ENCODE measurements at places on chromosomes 3 and 15.

DNA sequence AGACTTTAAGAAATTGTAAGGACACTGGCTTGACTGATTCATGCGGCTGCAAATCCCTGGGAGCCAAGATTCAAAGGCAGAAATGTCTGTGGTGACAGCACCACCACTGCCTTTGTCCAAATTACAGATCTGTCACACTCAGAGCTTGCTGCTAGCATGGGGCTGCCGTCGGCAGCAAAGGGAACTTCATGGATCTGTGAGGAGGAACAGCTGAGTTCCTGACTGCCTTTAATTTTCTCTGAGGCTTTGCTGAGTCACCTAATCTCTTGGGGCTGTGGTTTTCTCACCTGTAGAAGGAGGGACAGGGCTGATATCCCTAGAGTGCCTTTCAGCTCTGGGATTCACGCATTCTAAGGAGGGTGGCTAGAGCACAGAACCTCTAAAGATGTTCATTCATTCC is 4.1 kb upstream of the PAK6 start:
- DNase-seq: no peak

DNA sequence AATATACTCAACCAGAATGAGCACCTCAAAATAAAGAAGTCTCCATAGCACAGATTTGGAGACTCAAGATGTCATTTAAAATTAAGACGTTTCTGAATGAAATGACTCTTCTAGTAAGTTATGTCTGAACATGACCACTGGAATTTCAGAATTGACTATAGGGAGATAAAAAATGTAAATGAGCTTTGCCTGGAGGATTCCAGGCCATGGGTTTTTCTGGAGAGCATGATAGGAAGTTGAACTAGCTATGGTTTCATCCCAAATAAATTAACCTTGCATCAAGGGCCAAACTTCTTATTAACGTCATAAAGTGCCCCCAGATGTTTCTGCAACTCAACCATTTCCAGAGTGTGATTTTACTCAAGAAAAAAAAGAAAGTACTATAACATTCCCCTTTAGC is 222.6 kb upstream of the NR2F2 start:
- DNase-seq: no peak

DNA sequence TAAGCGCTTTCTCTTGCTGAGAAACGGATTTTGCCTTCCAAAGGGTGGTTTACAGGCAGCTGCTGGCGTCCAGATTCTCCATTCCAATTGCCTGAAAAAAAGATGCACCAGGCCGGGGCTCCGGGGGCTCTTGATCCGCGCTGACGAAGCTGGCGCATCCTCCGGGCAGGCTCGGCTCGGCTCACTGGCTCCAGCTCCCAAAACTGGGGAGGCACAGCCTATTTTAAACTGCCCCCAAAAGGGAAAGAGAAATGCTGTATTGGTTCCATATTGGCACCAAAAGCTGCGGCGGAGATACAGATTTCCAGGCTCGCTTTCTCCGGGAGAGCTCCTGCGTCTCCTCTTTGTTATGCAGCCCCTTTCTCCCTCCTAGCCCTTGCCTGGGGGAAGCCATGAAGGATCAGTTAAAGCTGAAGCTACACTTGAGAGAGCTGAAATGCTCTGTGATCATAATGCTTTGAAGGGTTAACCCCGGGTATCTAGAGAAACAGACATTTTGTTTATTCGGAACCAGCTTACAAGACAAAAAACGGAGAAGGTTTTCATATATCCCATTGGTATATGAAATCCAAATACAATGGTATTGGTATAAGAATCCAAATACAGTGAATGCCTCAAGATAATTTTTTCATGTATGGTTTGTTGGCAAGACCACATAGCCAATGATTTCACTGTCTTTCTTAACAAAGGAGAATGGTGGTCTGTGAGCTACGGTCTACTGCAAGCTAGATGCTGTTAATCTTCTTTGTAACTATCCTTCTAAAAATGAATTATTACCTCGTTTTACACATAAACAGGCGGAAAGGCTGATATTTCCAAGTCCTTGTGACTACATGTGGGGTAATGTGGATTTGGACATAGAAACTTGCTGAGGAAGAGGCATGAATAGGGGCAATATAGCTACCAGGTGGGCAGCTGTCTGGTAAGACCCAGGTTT is 693 bp downstream of the CD200 start:
- DNase-seq: no peak

DNA sequence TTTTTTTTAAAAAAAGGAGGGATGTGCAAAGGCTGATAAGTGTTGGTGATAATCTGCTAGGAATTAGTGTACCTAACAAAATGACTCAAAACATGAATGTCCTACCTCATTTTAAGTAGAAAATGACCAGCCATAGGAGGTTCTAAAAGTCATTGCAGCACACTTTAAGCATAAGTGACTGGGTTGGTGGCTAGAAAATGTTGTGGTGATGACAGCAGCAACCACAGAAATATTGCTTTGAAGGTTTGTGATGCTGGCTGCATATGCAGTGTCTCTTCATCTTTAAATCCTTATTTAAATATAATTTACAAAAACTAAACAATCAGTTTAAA is 55.2 kb downstream of the CMSS1 start:
- no peak for DNase-seq

DNA sequence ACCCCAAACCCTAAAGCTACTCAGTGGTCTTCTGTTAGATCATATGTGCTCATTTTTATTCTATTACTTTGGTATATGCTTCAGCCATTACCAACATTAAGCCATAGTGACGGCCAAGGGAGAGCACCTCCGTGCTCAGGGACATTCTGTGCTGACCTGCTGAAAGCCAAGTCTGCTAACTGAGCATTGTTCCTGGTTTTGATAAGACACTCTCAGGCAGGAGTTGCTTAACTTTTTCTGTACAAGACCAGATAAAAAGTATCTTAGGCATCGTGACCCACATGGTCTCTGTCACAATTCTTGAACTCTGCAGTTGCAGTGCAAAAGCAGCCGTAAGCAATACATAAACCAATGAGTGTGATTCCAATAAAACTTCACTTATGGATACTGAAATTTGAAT is 100.6 kb downstream of the KLHL25 start:
- DNase-seq: no peak

DNA sequence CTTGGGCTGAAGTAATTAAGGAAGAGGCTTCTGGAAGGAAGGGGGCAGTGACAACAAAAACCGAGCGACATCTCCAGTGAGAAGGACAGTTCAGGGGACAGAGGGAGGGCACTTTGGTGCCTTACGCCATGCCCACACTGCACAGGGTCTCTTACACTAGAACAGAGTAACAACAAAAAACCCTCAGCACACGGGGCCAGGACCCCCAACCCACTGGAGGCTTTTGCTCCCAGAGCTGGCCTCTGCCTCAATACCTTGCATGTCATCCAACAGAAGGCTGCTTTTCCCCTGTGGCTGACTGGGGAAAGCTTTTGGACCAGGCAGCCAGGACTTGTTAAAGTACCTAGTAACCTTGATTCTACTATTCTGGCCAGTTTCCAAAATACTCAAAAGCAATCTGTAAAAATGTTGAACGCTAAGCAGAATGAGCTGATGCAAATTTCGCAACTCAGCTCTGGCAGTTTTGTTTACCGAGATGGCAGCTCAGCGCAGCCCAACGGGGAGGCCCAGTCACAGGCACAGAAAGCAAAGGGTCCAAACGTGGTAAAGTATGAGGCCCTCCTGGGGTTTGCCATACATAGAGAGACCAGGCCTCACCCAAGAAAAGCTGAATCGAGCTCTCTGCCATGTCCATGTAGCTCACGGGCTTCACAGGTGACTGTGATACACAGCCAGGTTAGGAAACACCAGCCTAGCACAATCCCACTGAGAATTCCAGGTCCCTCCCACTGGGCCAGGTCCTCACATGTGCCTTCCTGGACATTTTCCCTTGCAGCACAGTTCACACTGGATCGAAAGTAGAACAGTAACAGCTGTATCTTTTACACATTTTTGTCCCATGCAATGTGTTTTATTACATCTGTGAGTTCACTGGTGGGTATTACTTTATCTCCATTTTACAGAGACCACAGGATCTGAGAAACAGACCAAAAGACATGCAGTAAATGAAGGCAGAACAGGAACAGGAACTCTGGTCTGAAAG is 6.0 kb downstream of the CHCHD4 start:
- DNase-seq: no peak

DNA sequence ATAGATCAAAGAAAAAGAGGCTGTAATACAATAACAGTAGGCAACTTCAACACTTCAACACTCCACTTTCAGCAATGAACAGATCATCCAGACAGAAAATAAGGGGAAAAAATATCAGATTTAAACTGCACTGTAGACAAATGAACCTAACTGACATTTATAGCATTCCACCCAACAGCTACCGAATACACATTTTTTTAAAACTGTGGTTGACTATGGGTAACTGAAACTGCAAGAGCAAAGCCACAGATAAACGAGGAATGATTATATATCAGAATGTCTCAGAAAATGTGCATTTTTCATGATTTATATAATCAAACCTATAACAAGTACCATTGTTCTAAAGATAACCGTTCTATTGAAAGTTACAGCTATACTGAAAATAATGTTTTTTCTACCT is 514.9 kb upstream of the DPPA4 start:
- no peak for DNase-seq

DNA sequence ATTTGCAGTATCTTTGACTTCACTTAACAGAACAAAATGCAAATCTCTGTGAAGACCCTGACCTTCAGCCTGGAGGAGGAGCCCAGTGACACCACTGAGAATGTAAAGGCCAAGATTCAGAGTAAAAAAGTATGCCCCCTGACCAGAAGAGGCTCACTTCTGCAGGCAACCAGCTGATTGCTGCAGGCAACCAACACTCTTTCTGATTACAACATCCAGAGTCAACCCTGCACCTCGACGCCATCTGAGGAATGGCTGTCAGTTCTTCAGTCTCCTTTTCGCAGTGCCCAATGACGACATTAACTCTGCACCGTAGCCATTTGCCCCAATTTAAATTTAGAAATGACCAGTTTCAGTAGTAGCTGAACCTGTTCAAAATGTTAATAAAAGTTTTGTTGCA is 14.9 kb downstream of the ATP13A3 start:
- no peak for DNase-seq

GRCh38 chr15:43190178-43190577 is 5.0 kb downstream of the CCNDBP1 start:
- no peak for DNase-seq

DNA sequence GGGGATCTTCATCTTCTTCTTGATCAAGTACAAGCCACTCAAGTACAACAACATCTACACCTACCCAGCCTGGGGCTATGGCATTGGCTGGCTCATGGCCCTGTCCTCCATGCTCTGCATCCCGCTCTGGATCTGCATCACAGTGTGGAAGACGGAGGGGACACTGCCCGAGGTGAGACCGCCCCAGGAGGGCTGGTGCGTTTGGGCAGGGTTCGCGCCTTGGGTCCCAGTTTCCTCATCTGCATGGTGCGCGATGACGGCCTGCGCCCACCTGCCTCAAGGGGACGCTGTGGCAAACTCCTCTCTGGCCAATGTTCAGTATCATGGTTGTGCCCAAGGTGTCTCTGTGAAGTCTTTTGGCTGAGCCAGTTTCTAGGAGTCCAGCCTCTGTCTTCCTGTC is 57.5 kb upstream of the SLC6A1 start:
- no peak for DNase-seq

DNA sequence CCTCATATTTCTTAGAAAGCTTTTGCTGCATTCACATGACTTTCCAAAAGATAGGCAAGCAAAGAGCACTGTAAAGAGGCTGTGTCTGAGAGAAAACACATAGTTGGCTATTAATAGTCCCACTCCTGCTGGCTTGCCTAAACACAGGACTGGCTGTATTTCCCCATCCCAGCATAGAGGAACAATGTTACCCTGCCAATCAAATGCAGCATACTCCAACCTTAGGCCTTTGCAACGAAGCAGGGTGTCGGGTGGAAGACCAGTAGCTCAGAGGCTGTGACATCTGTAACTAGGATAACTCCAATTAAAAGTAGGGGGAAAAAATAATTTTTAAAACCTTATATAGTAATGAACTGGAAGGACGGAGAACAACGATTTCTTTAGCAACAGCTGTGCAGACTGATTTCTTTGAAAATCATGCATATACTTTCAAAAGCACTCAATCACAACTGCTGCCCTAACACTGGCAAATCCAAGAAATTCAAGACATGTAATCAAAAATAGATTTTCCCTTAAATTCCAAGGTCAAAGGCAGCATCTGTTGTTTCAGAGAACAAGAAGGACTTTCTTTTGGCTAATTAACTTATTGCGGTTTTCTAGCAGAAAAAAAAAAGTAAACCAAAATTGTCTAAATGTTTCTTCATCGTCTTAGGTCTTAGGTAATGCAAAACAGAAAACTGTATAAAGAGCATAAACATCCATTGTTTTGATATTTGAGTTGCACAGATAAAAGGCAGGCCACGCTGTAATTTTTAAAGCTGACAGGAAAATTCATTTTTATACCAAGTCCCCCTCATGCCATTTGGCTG is 139.3 kb downstream of the TNIK start:
- no peak for DNase-seq

- no peak for DNase-seq
These were observed 117.8 kb upstream of the PRICKLE2 start for GRCh38 chr3:64342940-64343688.

DNA sequence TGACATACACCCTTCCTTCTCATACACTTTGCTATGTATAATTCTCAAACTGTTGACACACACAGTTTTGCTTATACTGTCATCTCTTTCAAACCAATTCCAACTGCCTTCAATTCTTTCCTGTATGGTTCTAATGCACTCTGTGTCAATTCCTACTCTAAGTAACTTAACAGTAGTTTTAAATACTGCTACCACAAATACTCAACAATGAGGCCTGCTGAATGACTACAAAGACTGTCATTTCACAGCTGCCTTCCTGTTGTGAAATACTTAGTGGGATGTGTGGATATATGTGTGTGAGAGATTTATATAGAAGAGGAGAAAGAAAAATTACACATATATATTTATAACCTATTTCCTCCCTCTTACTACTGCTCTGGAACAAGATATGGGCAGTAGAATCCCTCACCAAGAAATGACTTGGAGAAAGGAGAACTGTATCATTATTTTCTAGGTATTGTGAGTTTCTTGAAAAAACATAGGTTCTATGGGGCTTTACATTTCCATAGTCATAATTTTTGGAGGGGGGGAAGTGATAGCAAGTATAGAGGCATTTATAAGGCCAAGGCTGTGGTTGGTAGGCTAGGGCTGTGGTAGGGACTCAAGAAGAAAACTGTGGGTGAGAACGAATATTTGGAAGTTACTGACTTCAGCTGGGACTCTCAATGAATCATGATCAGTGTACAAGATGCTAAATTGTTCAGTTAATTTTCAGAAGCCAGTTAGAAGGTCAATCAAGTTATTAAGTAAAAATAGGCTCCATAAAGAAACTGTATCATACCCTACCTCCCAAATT is 88.7 kb downstream of the ANKRD28 start:
- DNase-seq: no peak

All from activated CD4-positive, alpha-beta T cell treated with anti-CD3 and anti-CD28 coated beads for 4 hours (primary cell).